SJSA1 (cell line): ENCODE measurements at places on chromosomes 4 and X. TPM values are rescaled to one million over a fixed set of nuclear protein-coding genes. Genes with fewer than 3 reads are reported as not detected.

The CXorf58 gene
- not detected in 2 replicates for total RNA-seq

The AWAT1 gene
- not detected in 2 replicates for total RNA-seq

The F9 gene
- not detected in 2 replicates for total RNA-seq

The RTL3 gene
- total RNA-seq: 2.4 and 2.7 TPM in 2 replicates

GRCh38 chrX:154046031-154046781, 26.5 kb upstream of the IRAK1 start:
- DNase-seq: peak; percentile 48
- H3K4me3 ChIP-seq: no peak overlapping the region
- H3K36me3 ChIP-seq: peaks cover 4% of the 10 kb centered on the region
- peaks cover 17% of the 10 kb centered on the region for H3K4me1 ChIP-seq

DNA sequence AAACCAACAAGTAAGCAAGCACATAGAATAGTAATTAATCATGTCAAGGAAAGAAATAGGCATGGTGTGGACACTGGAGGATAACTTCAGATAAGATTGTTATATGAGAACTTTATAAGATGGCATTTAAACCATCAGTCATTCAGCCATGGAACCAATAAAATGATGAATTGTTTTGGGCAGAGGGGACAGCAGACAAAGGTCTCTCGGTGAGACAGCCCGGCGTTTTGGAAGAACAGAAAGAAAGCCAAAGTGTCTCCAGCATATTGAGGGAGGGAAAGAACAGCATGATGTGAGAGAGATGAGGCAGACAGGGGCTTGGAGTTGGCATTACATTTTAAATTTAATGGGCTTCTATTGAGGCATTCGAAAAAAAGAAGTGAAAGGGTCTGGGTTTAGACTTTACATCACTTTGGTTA, 883 bp upstream of the PPM1K start:
- H3K4me3 ChIP-seq: peak overlapping the region; percentile 50
- no peaks in the 10 kb centered on the region for H3K27me3 ChIP-seq
- H3K4me1 ChIP-seq: peaks cover 10% of the 10 kb centered on the region
- no peaks in the 10 kb centered on the region for H3K36me3 ChIP-seq
- H3K27ac ChIP-seq: no peak overlapping the region

GRCh38 chrX:4043951-4044350, 330.5 kb upstream of the PRKX start:
- no peak overlapping the region for H3K4me3 ChIP-seq
- no peaks in the 10 kb centered on the region for H3K36me3 ChIP-seq
- no peaks in the 10 kb centered on the region for H3K4me1 ChIP-seq
- no peaks in the 10 kb centered on the region for H3K27me3 ChIP-seq
